ENCODE measurements at places on chromosomes 7 and 10. TPM values are rescaled to one million over a fixed set of nuclear protein-coding genes. Genes with fewer than 3 reads are reported as not detected.

The CFAP58 gene
- total RNA-seq, result 1.3 TPM

The PNLIPRP3 gene
- total RNA-seq, result not detected

The SLC13A1 gene
- total RNA-seq, result not detected

The RPEL1 gene
- not detected for total RNA-seq

The COL28A1 gene
- total RNA-seq, result 0.11 TPM

The TMEM213 gene
- total RNA-seq, result 0.50 TPM
